Astrocyte of the hippocampus (primary cell): ENCODE measurements at places on chromosomes 5 and 9.
A peak's percentile ranks its signal among the peaks of the same experiment; 100 is the strongest.

DNA sequence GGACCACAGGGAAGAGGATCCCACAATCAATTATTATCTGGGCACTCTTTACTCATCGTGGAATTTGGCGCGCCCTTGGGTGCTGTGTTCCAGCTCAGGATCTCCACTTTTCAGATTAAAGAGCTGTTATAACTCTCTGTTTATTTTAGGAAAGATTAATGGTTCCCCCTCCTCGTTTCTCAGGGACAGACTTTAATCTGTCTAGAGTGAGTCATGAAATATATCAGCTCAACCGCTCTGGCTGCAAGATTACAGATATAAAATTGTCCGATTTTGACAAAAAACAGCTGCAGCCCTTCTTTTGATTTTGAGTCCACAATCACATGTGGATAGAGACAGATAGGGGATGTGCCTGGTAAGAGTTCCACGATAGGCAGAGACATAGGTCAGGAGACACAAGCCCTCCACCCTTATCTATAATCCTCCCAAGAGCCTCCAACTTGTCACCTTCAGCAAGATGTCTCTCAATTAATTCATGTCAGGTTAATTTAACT is 77.6 kb upstream of the ANKRD55 start:
- DNase-seq = no peak

GRCh38 chr5:11390291-11390767 is 513.9 kb downstream of the CTNND2 start:
- peak; percentile 63 for DNase-seq

- peak; percentile 92 for DNase-seq
Observed at GRCh38 chr5:56259002-56259511, 25.9 kb upstream of the ANKRD55 start.

DNA sequence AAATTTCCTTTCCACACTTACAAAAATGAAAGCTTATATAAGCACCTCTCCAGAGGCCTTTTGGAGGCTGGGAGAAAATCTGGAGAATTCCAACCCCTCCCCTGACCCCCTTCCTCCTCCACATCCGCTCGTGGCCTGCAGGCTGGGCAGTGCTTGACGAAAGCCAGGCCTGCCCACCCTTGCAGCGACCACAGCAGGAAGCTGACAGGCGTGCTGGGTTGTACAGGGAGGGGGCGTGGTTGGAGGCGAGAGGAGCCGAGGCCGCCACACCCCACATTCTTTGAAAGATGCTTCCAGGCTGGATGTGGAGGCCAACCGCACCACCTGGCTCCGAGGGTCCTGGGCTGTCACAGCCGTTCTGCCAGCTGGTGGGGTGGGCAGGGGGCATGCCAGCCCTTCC is 47.8 kb upstream of the IER5L start:
- peak; percentile 74 for DNase-seq

DNA sequence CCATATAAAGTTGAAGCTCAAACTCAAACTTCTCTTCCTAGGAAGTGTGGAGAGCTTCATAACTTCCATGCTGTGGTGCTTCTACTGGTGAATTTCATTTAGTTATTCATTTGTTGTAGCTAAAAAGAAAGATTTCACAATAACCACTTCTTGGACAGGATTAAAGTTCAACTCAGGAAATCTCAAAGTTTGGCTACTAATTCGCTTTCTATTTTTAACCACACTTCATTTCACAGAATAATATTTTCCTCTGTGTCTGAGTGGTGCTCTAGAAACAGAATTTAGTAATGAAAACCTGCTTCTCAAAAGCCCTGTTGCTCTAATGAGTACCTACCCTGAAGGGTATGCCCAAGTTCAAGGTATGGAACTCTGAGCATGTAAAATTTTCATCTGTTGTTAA is 73.9 kb downstream of the ACTBL2 start:
- DNase-seq = peak; percentile 16

DNA sequence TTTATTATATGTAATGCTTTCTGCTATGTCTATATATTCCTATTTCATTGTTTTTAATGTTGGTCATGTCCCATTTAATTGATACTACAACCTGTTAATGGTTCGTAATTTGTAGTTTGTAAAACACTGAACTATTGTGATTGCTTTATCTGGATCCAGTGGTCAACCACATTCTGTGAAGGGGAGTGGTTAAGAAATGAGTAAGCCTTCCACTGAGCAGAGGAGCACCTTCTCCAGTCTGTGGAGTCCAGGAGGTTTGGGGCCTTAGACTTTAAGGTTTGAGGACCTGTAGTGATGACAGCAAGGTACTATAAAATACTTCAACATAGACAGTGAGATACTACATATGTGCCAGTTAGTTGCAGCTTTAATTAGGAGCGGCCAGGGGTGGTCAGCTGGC is 67.7 kb upstream of the RAD23B start:
- DNase-seq = peak; percentile 67

GRCh38 chr5:103941596-103941995 is 379.0 kb upstream of the NUDT12 start:
- no peak for DNase-seq

DNA sequence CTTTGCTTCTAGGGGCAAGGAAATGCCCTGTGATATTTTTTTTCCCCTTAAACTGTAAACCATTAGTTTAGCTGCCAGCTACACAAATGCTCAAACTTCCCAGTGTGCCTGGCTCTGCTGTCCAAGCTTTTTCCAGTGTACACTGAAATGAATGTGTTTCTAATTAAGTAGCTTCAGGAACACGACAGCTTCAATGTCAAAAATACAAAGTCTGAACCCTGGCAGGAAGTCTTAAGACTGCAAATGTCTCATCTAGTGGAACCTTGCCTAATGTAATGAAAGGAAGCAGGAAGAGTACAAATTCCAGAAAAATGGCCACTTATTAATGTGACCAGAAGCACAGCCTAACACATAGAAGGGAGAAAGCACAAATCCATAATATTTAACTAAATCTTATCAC is 255.2 kb downstream of the CRB2 start:
- peak; percentile 14 for DNase-seq

GRCh38 chr9:5518937-5519319 is 8.6 kb downstream of the PDCD1LG2 start:
- DNase-seq = no peak

GRCh38 chr5:24065779-24066178 is 558.4 kb downstream of the PRDM9 start:
- DNase-seq = no peak

DNA sequence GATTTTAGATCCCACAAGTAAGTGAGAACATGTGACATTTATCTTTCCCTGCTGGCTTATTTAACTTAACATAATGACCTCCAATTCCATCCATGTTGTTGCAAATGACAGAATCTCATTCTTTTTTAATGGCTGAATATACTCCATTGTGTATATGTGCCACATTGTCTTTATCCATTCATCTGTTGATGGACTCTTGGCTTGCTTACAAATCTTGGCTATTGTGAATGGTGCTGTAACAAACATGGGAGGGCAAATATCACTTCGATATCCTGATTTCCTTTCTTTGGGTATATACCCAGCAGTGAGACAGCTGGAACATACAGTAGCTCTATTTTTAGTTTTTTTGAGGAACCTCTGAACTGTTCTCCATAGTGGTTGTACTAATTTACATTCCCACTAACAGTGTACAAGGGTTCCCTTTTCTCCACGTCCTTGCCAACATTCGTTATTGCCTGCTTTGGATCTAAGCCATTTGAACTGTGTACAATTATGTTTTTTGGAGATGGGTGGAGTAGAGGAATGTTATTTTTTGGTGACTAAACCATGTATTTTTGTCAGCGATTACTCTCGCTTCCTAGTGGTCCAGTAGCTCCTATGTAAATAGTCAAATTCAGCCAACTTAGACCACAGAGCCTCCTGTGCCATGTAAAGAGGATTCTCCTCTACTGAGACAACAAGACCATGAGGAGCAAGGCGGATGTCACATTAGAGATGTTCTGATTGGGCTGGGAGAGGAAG is 60.6 kb downstream of the TNFSF15 start:
- DNase-seq = peak; percentile 43

GRCh38 chr5:37875051-37875787 is 35.4 kb upstream of the GDNF start:
- DNase-seq = peak; percentile 48

GRCh38 chr5:118392491-118392890 is 595.9 kb downstream of the DTWD2 start:
- DNase-seq = no peak

GRCh38 chr9:106953174-106953573 is 90.2 kb downstream of the ZNF462 start:
- DNase-seq = peak; percentile 45

DNA sequence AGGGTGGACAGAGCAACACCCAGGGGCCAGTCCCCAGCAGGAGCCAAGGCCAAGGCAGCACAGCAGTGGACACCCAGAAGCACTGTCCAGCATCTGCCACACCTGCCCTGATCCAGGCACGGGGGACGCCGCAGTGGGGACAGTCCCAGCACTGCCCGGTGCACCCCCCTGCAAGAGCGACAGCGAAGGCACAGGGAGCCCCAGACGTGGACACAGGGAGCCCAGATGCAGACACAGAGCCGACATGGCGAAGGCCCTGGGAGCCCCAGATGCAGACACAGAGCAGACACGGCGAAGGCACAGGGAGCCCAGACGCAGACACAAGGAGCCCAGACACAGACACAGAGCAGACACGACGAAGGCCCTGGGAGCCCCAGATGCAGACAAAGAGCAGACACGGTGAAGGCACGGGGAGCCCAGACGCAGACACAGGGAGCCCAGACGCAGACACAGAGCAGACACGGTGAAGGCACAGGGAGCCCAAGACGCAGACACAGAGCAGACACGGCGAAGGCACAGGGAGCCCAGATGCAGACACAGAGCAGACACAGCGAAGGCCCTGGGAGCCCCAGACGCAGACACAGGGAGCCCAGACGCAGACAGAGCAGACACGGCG is 4.3 kb downstream of the ANAPC2 start:
- DNase-seq = no peak

DNA sequence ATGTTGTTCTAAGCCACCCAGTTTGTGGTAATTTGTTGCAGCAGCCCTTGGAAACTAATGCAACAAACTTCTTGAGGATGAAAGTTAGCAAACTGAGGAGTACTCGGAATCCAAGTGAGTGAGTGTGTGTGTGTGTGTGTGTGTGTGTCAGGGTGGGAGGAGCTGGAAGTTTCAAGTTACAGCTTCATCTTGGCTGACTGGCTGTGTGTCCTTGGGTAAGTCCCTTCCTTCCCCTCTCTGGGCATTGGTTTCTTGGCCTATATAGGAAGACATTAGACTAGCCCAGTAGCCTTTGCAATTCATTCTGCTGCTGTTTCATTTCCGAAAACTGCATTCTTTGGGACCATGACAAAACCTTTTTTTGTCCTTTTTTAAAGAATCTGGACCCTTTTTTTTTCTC is 157.2 kb downstream of the MELK start:
- no peak for DNase-seq

DNA sequence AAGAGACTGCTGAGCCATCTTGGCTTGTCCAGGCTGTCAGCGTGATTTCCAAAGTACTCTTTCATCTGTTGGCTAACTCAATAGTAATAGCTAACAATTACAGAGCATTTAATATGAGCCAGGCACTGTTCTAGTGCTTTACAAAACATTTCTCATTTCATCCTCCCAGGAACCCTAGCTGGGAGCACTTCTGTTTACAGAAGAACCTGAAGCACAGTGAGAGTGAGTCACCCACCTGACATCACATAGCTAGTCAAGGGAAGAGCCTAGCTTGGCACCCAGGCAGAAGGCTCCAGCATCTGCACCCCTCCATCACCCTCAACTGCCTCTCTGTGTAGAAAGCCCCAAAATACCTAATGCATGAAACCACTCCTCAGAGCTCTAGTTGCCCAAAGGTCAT is 57.5 kb upstream of the IQGAP2 start:
- no peak for DNase-seq

- DNase-seq = no peak
Observed at GRCh38 chr5:54673523-54674225, 156.1 kb downstream of the SNX18 start.

DNA sequence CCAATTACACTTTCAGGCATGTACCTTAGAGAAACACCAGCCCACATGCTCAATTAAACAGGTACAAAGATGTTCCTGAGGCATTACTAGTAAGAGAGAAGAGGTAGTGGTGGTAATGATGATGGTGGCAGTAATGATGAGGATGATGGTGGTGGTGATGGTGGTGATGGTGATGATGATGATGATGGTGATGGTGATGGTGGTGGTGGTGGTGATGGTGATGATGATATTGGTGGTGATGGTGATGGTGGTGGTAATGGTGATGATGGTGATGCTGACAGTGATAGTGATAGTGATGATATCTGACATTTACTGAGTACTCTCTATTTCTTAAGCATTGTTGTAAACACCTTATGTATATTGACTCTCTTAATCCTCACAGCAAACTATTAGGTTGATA is 318.4 kb downstream of the NSG2 start:
- no peak for DNase-seq

GRCh38 chr5:71455427-71456361 is at the start of gene BDP1:
TSS of gene BDP1 (plus strand) at chr5:71455651. CDS start at chr5:71455878, 227 bp downstream.
- DNase-seq = peak; percentile 99

GRCh38 chr5:56175021-56175420 is 58.1 kb downstream of the ANKRD55 start:
- no peak for DNase-seq

DNA sequence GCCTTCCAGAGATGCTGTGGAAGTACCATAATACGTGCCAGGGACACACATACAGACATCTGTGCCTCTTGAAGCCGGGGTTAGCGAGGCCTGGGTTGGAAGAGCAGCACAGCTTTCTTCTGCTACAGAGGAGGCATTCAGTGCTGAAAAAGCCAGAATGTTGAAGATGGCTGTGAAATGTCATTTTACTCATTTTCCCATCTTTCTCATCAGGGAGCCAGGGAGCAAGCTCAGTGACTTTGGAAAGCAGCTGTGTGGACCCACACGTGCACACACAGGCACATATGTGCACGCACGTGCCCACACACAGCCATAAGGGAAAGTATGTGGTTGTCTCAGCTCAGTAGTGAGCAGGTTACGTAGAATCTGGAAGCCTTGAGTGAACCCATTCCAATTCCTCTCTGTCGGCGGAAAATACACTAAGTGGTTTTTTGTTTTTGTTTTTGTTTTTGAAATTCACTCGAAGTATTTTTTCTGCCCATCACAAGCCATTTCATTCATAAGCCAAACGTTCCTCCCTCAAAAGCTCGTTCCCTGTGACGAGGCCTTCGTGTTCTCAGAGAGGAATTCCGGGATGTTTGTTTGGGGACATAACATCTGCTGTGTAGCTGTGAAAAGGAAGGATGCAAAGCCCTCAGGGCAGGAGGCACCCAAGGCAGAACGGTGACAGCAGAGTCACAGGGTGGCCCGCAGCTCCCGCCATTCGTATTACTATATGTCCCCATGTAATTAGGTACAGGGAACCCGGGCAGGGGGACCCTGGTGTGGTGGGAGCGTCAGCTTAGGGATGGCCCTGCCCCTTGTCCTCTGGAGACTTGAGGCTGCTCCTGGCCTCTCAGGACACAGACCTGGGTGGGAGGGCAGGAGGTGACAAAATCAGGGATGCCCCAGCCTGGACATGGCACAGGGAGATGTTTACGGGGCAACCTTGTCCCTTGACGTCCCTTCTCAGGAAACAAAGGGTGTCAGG is 29.0 kb upstream of the ANKRD33B start:
- DNase-seq = no peak

DNA sequence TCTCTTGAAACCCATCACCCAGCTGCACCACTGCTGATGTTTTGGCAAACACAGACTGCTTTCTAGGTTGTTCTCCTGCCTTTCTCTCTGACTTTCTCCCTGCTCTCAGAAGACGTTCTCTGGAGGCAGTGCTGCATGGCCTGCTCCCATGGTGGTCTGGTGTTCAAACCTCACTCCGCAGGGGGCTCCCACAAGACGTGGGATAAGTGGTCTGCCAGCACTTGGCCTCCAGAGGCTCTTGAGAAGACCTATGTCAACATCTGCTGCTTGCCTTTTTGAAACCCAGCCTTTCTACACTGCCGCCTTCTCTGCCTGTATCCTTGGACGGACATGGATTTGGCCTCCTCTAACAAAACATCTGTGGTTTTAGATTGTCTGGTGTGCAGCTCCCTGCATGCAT is 16.6 kb downstream of the USP20 start:
- no peak for DNase-seq
